ENCODE measurements at places on chromosomes 12 and 14. TPM values are rescaled to one million over a fixed set of nuclear protein-coding genes. Genes with fewer than 3 reads are reported as not detected.

GRCh38 chr14:105898482-105899010 lies 372.2 kb downstream of the TMEM121 start:
- DNase-seq = no peak

The LRCOL1 gene
- not detected for total RNA-seq

The CPNE8 gene
- total RNA-seq = 4.8 TPM

The KRT73 gene
- total RNA-seq = not detected

The SLC10A1 gene
- total RNA-seq = not detected

DNA sequence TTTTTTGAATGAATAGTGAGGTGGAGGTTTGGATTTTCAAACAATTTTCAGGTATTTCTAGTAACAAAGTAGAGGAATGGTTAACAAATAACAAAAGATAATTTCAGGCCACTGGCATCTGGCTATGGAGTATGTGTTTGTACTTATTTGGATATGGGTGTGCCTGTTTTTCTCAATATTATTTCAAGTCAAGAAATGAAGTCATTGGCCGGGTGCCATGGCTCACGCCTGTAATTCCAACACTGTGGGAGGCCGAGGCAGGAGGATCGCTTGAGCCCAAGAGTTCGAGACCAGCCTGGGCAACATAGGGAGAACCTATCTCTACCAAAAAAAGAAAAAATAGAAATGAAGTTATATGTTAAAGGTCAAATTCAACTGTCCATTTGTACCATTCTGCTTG lies 13.9 kb downstream of the SLC35E3 start:
- DNase-seq = no peak

- no peak for DNase-seq
Observed at GRCh38 chr14:34460841-34461240, 1.2 kb downstream of the SPTSSA start.

- DNase-seq = no peak
Observed at GRCh38 chr12:127063339-127064072, 1203.5 kb upstream of the TMEM132C start.

DNA sequence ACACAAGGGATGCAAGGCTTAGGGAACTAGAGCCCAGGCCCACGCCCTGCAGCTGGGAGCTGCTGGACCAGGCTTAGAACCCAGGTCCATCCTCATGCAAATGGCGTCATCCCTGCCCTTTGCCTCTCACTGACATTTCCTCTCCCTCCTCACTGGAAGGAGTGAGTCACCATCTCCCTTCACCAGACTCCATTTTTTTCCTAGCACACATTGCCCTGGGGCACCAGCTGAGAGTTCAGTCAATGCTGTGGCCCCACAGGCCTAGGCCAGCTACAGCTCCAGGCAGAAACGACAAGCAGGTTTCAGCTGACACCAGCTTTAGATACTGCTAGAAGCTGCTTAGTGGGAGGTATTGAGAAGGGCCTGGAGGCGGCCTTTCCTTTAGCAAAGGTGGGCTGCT lies 98.9 kb downstream of the RIMBP2 start:
- DNase-seq = no peak

The IL26 gene
- total RNA-seq = not detected

The SPIC gene
- 0.16 TPM for total RNA-seq

The SLIRP gene
- 59.6 TPM for total RNA-seq

- DNase-seq = no peak
Observed at GRCh38 chr12:40314927-40315326, 90.1 kb downstream of the LRRK2 start.

DNA sequence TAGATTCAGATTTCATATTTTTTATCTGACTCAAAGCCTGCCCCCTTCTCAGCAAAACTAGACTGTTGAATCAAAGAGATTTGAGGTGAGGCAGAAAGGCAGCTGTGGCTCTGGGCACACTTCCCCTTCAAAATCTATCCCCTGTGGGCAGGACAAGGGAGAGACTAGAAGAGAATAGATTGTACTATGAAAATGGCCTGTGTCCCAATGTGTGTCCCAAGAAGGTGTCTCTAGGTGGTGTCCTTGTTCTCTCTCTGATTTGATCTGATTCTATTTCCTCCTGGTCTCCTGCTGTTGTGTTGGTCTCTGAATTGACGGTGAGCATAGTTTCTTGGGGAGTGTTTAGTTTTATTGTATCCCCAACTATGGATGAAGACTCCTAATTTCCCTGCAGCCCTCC lies 565.8 kb upstream of the ATP2B1 start:
- DNase-seq = no peak

- no peak for DNase-seq
Observed at GRCh38 chr12:49930515-49931288, 19.8 kb upstream of the AQP2 start.

The C14orf39 gene
- total RNA-seq = not detected

The KRT79 gene
- not detected for total RNA-seq

GRCh38 chr12:60437297-60437696 lies 841.5 kb downstream of the SLC16A7 start:
- DNase-seq = no peak

The ZBTB42 gene
- 0.94 TPM for total RNA-seq

The ZCCHC8 gene
- 31.7 TPM for total RNA-seq

The PLXNC1 gene
- total RNA-seq = 39.5 TPM

DNA sequence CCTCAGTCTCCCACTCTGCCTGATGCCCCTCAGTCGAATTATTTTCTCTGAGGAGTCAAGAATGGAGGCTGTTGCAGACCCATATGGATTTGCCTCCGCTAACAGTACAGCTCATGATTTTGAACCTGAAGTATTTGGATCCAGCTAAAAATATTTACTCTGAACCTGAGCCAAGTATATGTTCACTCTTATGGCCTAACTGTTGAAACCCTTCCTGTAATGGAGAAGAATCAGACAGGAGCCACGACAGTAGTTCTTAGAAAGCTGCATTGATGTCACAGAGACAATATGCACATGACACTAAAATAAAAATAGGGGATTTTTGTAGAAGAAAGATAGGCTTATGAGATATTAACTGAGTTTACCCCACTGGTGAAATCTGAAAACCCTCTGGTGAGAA lies 1128.3 kb upstream of the FLRT2 start:
- DNase-seq = no peak

The FAIM2 gene
- 22.3 TPM for total RNA-seq

The PDE3A gene
- 7.8 TPM for total RNA-seq

DNA sequence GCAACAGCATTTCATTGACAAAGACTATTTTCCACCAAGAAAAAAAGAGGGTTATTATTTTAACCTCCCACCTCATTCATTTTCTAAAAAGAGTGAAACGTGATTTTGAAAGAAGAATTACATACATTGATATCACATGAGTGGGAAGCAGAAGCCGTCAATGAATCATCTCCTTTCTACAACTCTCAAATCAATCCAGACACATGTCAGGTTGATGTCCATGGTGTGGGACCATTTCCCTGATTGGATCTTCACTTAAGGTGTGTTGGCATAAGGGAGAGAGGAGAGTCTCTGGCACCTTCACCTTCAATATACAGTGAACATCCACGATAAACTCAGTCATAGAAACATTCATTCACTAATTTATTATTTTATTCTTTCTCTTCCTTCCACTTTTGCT lies 1095.1 kb downstream of the BCL11B start:
- DNase-seq = no peak

- no peak for DNase-seq
Observed at GRCh38 chr14:34997762-34998161, 15.0 kb downstream of the SRP54 start.

The FITM1 gene
- not detected for total RNA-seq

- DNase-seq = no peak
Observed at GRCh38 chr12:98679611-98680005, 34.5 kb downstream of the APAF1 start.

- DNase-seq = no peak
Observed at GRCh38 chr12:100186071-100186470, 14.5 kb upstream of the ACTR6 start.

- peak; percentile 76 for DNase-seq
Observed at GRCh38 chr14:21038441-21039422, 3.4 kb upstream of the RNASE7 start.

DNA sequence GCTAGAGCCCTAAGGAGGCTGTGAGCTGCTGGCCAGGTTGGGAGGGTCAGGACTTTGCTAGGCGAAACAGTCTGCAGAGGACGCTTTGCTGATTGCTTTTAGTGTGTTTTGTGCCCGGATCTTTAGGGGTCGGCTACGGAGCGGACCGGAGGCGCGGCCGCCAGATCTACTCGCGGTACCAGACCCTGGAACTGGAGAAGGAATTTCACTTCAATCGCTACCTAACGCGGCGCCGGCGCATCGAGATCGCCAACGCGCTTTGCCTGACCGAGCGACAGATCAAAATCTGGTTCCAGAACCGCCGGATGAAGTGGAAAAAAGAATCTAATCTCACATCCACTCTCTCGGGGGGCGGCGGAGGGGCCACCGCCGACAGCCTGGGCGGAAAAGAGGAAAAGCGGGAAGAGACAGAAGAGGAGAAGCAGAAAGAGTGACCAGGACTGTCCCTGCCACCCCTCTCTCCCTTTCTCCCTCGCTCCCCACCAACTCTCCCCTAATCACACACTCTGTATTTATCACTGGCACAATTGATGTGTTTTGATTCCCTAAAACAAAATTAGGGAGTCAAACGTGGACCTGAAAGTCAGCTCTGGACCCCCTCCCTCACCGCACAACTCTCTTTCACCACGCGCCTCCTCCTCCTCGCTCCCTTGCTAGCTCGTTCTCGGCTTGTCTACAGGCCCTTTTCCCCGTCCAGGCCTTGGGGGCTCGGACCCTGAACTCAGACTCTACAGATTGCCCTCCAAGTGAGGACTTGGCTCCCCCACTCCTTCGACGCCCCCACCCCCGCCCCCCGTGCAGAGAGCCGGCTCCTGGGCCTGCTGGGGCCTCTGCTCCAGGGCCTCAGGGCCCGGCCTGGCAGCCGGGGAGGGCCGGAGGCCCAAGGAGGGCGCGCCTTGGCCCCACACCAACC lies 1.5 kb downstream of the HOXC6 start:
- no peak for DNase-seq

GRCh38 chr14:77584809-77585208 lies 31.6 kb downstream of the SPTLC2 start:
- no peak for DNase-seq

The TOGARAM1 gene
- total RNA-seq = 91.1 TPM

- no peak for DNase-seq
Observed at GRCh38 chr12:96570579-96570978, 81.2 kb downstream of the CFAP54 start.

The B3GNT4 gene
- 7.2 TPM for total RNA-seq

The CLSTN3 gene
- 60.5 TPM for total RNA-seq

The TAS2R9 gene
- 1.2 TPM for total RNA-seq

GRCh38 chr14:50045039-50045711 lies 71.2 kb downstream of the VCPKMT start:
- DNase-seq = no peak

DNA sequence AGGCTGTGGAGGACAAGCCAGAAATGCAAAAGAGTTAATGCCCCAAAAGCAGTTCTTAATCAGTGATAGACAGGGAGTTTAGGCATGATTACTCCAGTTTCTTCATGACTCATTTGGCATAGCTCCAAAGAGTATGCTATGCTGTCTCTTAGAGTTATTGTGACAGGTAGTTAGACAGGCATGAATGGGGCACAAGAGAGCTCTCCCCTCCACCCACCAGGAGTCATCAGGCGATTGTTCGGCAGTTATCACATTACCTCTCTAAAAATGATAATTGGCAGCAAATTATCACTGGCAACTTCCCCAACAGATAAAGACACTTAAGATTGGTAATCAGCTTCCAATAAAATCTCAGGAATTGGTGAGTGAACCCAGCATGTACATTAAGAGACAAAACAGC lies 320.1 kb downstream of the DAD1 start:
- no peak for DNase-seq

DNA sequence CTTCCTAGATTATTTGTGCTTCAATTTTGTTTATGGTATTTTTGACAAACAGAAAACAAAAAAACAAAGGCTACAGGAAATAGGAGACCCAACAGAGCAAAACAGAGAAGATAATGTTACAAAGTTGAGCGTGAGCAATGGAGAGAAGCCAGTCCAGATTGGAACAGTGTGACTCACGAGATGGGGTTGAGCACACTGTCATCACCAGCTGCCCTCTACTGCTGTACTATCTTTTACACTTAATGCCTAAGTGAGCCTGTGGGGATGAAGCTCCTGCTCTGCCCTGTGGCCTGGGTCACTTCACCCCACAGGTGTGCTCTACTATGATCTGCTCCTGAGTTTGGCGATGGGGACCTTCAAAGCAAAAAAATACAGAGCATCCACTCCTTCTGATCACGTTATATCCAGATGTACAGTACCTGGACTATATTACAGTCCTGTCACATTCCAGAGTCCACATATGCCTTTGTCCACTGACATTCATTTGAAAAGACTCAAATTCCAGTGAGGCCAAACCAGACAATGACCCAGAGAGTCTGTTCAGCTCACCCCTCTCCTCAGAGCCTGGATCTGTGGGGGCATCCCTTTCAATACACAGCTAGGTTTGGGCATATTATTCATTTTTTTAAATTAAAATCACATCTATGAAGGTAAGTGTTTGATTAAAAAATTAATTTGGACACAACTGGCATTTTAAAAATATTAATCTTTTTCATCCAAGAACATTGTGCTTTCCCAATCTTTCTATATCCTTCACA lies 4.4 kb downstream of the IPO8 start:
- no peak for DNase-seq

- peak; percentile 23 for DNase-seq
Observed at GRCh38 chr14:105204206-105204930, 23.3 kb upstream of the NUDT14 start.

DNA sequence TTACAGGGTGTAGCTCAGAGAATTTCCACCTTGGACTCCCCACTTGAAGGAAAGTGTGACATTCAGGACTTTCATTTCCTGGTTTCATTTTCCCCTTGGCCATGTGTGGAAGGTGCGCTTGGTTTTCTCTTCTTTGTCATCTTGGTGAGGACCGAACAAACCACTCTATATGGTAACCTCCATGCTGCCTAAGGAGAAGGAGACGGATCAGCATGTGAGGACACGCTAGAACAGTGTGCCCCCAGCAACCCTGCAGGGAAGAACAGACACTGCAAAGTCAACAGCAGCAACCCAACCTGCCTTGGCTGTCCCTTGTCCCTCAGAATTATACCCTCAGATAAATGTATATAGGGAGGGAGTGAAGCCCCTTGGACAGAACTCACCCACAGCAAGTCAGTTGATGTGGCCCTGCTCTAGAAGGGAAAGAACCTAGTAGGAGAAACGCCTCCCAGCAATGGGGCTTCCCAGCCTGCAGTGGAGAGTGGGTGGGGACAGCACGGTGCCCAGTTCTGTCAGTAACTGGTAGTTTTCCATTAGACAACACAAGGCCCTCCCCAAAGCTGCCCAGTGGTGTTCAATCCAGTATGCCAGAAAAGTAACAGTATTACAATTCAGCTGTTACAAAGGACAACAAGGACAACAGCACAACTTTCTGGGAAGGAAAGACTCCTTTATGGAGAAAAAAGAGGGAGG lies 18.9 kb upstream of the COCH start:
- DNase-seq = no peak

The NDUFA12 gene
- total RNA-seq = 55.8 TPM
